Upper lobe of left lung (tissue), 6 donors: ENCODE measurements at places on chromosomes 6 and 20.

- DNase-seq, result no peak
Observed at GRCh38 chr6:43878823-43879495, 108.9 kb downstream of the VEGFA start.

- DNase-seq, result no peak
Observed at GRCh38 chr6:4687989-4688947, 87.9 kb upstream of the CDYL start.

DNA sequence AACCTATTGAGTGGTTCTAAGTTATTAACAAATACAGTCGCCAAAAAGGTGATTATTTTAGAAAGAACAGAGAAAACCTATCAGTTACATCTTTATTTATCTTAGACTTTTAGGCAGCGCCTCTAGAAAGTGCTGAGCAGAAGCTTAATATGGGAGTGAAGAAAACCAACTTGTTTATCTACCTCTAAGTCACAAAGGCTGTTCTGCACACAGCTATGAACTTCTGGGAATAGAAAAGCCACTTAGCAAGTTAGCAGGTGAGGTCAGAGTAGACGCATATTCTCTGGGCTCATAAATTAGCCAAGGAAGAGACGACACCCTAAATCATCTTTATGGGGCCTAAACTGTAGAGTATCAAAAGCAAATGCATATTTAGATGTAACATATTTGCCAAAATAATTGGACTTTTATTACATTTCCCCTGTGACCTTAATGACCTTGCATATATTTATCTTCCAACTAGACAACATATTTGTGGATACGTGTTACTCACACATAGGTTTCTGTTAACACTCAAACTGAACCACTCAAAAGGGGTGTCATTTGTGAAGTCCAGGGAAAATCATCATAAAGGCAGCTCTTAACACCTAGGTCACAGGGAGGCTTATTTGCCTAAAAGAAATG is 267.1 kb downstream of the ADGB start:
- no peak for DNase-seq

DNA sequence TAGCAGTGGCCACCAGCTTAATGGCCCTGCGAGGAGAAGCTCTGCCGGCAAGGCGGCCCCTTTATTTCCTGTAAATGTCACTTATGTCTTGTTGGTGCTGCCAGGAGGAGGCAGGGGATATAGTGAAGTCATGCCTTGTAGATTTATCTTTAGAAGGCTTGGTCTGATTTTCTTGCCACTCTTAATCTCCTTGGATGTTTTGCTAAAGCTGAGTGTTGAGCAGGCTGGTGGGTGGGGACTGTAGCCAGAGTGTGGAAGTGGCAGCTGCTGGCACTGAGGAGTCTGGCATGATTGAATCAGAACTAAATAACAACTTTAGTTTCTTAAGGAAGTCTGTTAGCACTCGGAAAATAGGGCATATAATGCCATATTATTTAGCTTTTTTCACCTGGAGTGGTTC is 77.9 kb downstream of the PHF20 start:
- no peak for DNase-seq

- DNase-seq, result no peak
Observed at GRCh38 chr6:14108571-14109410, 8.8 kb upstream of the CD83 start.

- DNase-seq, result no peak
Observed at GRCh38 chr6:91029211-91029610, 442.3 kb upstream of the MAP3K7 start.

DNA sequence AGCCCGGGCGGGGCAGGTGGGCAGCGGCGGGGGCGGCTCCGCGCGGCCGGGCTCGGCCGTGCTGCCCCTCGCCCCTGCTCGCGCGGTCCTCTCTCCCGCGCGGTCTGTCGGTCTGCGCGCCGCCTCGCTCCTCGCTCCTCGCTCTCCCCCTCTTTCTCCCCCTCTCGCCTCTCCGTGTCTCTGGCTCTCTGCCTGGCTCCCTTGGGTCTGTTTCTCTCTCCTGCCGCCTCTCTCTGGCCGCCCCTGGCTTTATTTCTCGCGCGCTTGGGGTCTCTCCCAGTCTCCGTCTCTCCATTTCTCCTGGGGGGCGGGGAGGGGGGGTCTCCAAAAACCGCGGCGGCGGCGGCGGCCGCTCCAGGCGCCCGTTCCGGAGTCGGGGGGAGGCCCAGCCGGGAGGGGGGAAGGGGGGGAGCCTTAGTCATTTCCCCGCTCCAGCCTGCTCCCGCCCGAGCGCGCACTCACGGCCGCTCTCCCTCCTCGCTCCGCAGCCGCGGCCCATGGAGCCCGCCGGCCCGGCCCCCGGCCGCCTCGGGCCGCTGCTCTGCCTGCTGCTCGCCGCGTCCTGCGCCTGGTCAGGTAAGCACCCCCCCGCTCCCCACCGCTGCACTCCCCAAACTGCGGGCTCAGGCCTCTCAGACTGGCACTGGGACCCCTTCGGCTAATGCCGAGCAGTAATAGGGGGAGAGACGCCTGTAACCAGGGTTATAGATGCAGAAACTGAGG is at the start of gene SIRPA:
SIRPA (plus strand) TSS at position 457 of the 723 bp plus-strand sequence; CDS start at position 498, 41 bp downstream.
- peak; percentile 49 for DNase-seq

DNA sequence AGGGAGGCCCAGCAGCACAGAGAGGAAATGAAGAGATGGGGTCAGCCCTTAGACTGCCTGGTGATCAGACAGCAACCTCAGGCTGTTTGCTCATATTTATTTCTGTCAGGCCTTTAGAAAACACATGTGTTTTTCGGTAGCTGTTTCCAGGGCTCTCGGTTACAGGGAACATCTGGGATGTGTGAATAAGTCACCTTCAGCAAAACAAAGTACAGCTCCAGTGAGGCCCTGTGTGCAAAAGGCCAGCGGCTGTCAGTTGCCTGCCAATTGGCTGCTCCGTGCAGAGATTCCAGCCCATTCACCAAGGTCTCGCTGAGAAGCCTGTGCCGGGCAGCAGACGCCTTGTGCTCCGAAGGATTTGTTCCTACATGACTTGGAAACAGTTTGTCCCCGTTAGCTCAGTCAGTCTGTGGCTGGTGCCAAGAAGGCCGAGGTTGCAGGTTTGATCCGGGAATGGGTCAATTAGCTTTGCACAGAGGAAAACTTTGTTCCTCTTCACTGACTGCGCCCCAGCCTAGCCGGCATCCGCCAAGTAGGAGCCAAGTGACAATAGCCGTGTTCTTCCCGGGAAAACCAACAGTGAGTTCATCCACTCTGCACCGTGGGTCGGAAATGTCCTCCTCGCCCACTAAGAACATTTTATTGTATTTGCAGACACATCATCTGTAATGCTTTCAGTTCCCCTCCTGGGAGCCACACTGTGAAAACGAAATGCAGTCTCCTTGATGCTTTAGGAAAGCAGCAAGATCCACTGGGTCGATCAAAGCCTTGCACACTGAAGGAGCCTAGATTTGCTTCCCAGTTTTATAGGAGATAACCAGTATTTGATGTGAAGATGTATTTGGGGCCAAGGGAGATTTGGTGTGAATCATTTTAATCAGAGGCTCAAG is 315.4 kb upstream of the CDYL start:
- DNase-seq, result peak; percentile 10

DNA sequence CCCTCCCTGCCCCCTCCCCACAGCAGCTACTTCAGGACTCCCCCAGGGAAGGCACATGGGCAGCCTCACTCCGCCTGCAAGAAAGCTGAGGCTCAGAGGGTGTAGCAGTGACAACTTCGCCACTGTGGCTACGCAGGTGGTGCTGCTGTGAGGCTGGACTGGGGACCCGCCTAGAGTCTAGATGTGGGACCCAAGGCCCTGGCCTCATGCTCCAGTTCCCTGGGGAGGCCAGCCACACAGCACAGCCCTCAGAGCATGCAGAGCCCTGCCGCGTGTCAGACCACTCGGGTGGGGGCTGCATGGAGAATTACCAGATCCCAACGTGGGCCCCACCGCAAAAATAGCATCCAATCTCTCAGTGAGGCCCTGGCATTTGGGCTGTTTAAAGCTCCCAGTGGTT is 30.8 kb upstream of the VSTM2L start:
- DNase-seq, result no peak

DNA sequence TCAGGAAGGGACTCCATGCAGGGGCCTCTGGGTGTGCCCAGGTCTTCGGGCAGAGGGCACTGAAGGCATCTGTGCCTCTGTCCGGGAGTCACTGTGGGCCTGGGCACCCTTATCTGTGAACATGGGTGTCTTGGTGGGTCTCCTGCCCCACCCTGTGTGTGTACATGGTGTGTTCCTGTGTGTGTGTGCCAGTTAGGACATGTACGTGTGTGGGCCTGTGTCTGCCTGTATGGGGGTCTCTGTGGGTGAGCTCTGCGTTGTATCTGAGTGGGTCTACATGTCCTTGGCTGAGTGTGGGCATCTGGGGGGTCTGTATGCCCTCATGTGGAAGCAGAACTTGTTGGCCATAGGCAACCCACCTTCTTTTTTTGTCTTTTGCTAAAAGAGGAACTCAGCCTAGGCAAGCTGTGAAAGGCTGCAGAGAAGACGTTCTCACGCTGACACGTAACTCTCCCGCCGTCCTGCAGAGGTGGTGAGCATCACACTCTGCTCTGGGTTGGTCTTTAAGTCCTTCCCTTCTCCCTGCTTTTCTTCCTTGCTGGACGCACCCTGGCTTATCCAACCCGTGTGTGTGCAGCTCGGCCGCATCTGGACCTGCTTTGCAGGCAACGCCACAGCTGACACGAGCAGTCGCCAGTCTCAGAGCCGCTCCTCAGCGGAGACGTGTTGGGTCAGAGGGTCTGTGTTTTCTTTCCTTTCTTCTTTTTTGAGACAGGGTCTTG is 532 bp upstream of the NPBWR2 start:
- DNase-seq, result no peak

GRCh38 chr6:72616406-72617015 is 5.4 kb upstream of the KCNQ5 start:
- DNase-seq, result no peak
